Myocyte (in vitro differentiated cells): ENCODE measurements at places on chromosomes 1 and 21. TPM values are rescaled to one million over a fixed set of nuclear protein-coding genes. Genes with fewer than 3 reads are reported as not detected.

RBBP4 gene
- total RNA-seq: 161 and 193 TPM in 2 replicates

ADAM15 gene
- total RNA-seq: 27.3 and 33.3 TPM in 2 replicates

CELA3B gene
- not detected in 2 replicates for total RNA-seq

ADORA1 gene
- total RNA-seq: 27.4 and 42.0 TPM in 2 replicates

ZNF496 gene
- total RNA-seq: 35.9 and 50.9 TPM in 2 replicates

NBPF4 gene
- total RNA-seq: not detected in 2 replicates

GRHL3 gene
- total RNA-seq: not detected in 2 replicates

FMN2 gene
- total RNA-seq: 1.1 and 2.4 TPM in 2 replicates

PM20D1 gene
- not detected in 2 replicates for total RNA-seq

ZMYND12 gene
- not detected in 2 replicates for total RNA-seq

IFI44L gene
- total RNA-seq: 26.0 and 41.6 TPM in 2 replicates

DCDC2B gene
- 0.11 TPM in 1 of 2 replicates, not detected in the other for total RNA-seq
